ENCODE measurements at places on chromosomes 12 and 14.

- no peak for DNase-seq
These were observed 414.8 kb upstream of the MGAT4C start for GRCh38 chr12:86670986-86671385.

DNA sequence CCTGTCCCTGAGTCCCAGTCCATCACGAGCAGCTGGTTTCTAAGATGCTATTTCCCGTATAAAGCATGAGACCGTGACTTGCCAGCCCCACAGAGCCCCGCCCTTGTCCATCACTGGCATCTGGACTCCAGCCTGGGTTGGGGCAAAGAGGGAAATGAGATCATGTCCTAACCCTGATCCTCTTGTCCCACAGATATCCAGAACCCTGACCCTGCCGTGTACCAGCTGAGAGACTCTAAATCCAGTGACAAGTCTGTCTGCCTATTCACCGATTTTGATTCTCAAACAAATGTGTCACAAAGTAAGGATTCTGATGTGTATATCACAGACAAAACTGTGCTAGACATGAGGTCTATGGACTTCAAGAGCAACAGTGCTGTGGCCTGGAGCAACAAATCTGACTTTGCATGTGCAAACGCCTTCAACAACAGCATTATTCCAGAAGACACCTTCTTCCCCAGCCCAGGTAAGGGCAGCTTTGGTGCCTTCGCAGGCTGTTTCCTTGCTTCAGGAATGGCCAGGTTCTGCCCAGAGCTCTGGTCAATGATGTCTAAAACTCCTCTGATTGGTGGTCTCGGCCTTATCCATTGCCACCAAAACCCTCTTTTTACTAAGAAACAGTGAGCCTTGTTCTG, 41.6 kb downstream of the DAD1 start:
- DNase-seq = no peak

GRCh38 chr14:75548544-75548943, 26.3 kb downstream of the BATF start:
- no peak for DNase-seq

GRCh38 chr12:24772813-24773212, 176.1 kb downstream of the BCAT1 start:
- DNase-seq = no peak
